ENCODE measurements at places on chromosomes 3 and 15.

DNA sequence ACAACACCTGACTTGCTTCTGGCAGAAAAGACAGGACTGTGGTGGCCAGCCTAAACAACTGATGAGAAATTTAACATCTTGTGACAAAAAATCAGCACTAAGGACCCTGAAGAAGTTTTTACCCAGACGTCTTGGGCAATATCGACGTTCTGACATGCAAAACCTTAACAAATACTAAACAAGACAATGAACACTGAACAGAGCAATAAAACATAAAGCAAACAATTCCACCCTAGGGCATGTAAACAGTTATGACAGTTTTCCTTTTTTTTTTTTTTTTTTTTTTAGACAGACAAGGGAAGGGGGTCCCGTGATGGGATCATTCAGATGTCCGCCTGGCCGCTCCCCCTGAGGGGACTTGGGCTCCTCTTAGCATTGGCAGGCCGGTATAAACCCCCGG is 738.0 kb downstream of the SI start:
- DNase-seq: no peak

DNA sequence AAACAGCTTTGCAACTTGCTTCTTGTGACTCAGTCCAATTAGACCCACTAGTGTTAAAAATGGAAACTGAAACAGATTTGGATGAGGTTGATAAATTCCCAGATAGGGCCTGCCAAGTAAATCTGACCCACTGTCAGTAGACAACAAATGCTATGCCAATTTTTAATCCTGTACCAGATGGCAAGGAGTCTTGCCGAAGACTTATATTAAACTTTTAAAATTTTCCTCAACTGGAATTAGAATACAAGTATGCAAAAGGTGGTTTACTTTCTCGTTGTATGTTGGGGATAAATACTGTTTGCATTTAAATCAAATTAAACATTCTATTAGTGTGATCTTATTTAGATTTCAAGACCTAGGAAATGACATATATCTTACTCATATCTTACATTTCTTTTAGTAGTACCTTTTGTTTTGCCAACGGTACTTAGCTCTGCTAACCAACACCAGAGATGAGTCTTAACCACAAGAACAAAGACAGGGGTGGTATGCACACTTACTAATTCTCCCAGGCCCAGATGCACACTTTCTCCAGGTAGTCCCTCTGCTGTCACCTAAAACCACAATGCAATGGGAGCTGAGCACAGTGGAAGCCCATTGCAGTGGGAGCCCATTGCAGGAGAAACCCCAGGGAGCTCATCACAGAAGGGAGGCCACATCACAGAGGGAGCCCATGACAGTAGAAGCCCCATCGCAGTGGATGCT is 77.8 kb downstream of the WWTR1 start:
- DNase-seq: no peak

GRCh38 chr3:183494341-183494740 is 61.2 kb downstream of the KLHL6 start:
- DNase-seq: no peak

DNA sequence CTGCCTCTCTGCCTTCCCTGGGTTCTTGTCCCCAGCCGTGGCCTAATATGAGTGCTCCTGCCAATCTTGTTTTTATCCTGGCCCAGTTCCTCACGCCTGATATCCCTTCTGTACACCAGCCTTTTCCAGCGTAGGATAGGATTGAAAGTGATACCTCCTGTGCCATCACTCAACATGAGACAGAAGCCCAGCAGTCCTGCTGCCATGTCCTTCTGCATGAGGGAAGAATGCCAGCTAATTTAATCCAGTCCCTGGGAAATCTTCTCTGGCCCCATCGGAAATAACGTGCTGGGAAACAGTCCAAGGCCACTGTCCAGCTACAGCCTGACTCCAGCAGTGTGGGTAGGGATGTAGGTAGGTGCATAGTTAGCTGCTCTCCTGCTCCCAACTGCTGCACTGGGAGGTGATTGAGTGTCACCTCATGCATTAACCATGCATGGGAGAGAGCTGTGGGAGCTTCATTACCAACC is 92.0 kb upstream of the TPM1 start:
- no peak for DNase-seq

DNA sequence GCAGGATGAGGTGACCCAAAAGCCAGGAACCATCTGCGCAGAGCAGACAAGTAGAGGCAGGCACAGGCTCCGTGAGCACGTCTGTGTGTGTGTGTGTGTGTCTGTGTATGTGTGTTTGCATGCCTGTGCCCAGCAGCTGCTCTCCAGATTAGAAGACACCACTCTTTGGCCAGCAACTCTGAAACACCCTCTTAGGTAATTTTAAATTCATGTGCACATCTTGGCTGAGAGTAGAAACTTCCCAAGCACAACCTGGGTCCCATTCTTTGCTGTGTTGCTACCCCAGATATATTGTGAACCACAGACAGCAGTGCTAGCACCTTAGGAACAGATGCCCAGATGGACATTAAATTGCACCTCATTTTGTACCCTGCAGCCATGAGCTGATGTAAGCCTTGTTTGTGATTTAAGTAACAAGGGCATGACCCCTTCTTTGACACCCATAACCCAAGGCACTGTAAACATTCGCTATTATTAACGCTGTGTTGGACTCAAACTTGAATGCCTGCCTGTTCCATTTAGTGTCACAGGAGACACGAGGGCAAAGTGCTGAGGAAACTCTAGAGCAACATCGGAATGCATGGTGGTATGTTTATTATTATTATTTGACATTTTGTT is at the start of gene FILIP1L:
TSS of gene FILIP1L (minus strand) at position 89 of the 618 bp plus-strand sequence.
- DNase-seq: no peak

DNA sequence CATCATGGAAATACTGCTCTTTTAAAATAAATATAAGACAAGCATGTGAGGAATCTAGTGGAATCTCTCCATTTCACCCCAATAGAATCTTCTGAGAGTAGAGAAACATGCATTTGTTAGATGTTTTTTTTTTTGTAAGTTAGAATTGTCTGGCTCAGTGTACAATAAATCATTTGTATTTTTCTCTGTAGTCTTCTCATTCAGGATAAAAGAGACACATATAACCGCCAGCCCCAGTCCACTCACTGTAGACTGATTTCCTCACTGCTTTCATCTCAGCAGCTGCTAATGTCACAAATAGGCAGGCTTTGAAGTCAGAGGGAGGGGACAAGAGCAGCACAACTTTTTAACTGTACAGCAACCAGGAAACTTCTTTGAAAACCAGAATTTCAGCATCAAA is 140.2 kb upstream of the RBMS3 start:
- no peak for DNase-seq

DNA sequence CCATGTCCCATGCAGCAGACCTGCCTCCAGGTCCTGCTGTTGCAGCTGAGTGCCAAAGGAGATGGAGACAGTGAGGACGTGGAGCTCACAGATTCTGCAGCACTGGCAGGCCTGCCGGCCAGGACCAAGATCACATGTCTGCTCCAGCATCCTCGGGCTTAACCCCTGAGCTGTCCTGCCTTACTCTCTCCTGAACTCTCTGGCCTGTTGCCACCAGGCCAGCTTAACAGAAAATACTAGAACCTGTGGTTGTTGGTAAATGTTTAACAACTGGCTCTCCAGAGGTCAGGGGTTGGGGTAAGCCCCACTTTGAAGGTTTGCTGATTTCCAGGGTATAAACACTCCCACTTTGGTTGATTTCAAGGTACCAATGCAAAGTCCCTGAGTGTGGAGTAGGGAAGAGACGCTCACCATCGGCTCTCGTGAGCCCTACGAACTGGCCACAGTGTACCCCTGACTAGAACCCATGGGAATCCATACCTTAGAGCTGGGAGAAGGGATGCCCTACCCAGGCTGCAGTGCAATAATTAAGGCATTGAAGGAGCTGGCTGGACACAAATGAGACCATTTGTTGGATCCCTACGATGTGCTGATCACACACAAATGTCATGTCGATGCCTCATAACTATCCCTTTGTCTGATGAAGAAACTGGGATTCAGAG is 147.9 kb downstream of the OR4M2 start:
- no peak for DNase-seq

GRCh38 chr3:160218136-160218535 is 7.1 kb upstream of the C3orf80 start:
- no peak for DNase-seq

- peak; percentile 58 for DNase-seq
Observed at GRCh38 chr3:70085613-70086012, 86.1 kb downstream of the SAMMSON start.

GRCh38 chr3:60250206-60250605 is 1001.0 kb downstream of the FHIT start:
- DNase-seq: no peak

DNA sequence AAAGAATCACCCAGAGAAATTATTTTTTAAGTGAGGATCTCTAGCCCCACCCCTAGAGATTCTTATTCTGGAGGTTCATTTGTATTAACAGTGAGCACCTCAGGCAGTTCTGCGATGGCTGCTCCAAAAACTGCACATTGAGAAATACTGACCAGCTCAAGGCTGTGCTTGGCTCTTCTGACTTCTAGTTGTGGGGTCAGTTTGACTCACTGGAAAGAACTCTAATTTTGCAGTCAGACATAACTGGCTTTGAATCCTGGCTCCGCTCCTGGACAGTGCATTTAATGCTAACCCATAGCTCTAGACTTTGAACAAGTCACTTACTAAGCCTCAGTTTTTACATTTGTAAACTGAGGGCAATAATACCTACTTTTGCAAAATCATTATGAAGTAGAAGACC is 123.6 kb upstream of the SKOR1 start:
- DNase-seq: no peak

DNA sequence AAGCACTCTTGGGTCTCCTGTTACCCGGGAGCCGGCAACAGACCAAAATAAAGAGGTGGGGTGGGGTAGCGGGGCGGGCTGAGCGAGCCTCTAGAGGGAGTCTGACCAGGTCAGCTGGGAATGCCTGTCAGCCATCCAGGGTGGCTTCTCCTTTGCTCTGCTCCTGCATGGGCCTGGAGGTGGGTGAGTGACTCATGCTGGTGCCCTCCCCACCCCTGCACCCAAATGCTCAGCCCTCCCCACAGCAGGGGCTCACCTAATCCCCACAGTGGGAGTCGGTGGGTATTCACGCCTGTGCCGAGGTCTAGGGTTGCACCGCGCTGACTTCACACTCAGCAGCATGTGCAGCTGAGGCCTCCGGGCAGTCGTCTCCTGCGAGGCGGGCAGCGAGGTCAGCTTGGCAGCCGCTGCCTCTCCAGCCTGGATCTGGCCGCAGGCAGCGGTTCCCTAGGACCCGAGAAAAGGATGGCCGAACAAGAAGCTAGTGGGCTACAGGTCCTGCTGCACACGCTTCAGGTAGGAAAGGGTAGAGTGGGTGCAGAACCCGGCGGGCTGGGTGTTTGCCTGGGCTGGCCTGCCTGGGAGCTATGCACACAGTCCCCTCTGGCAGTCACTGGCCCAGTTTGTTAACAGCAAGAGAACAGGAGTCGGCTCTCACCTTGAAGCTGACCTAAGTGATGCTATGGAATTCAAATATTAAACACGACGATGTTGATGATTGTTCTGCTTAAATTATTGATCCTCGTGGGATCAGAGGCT is at the start of gene AGBL1:
TSS of gene AGBL1 (plus strand) at position 364 of the 759 bp plus-strand sequence.
- DNase-seq: no peak

GRCh38 chr3:76685858-76686257 is 354.0 kb upstream of the ROBO2 start:
- DNase-seq: no peak

- DNase-seq: peak; percentile 62
Observed at GRCh38 chr3:127762077-127762786, 60.1 kb downstream of the MGLL start.

DNA sequence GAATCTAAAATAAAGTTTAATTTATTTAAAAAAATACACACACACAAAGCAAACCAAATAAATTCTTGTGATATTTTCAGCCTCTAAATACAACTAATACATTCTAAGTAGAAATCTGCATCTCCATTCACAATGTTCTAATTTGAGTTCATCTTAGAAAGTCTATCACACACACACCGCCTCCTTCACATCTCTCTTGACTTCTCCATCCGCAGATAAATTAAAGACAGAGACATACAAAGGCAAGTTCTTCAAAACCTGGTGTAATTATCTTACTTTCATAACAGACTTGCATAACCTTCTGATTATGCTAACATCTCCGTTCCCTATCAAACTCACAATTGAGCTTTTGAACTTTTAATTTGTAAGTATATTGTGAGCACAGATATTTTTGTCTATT is 657.3 kb downstream of the VGLL3 start:
- DNase-seq: no peak

DNA sequence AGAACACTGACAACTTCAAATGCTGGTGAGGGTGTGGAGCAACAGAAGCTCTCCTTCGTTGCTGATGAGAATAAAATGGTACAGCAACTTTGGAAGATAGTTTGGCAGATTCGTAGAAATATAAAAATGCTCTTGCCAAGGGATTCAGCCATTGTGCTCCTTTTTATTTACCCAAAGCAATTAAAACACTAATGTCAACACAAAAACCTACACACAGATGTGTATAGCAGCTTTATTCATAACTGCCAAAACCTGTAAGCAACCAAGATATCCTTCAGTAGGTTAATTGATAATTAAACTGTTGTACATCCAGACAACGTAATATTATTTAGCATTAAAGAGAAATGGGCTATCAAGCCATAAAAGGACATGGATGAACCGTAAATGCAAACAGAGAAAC is 37.8 kb upstream of the LSAMP start:
- DNase-seq: no peak

DNA sequence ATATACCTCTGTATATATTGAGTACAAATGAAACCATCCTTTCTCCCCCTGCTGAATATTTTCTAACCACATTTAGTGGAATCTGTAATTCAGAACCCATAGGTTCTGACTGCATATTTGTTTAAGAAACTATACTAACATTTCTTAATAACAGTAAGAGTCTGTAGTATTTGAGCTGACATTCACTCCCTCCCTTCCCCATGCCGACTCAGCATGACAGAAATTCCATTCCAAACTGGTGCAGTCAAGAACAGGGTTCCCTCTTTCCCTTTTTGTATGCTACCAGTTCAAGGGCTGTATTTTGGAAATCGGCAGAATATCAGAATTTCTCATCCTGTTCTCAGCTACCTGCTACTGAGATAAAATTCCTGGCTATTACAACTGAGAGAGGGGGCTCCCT is 796.6 kb upstream of the DPPA4 start:
- DNase-seq: no peak

DNA sequence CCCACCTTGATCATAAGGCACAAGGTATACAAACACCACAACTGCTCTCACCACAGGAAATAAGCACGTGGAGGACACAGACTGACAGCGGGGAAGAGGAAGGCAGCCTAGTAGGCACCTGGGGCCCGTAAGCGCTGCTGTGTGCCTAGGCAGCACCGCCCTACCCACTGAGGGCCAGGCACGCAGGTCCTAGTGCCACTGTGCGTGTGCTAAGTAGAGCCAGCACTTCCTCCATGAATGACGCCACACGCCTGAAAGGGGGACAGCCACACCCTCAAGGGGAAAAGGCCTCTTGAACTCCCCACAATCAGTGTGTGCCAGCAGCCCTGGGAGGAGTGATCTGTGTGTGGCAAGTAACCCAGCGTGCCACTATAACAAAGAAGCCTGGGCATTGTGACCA is 73.0 kb downstream of the ATP1B3 start:
- DNase-seq: no peak

- DNase-seq: no peak
Observed at GRCh38 chr3:3302964-3303363, 123.5 kb upstream of the CRBN start.

- peak; percentile 29 for DNase-seq
Observed at GRCh38 chr3:197023241-197023997, 6.2 kb downstream of the MELTF start.
